Dorsolateral prefrontal cortex (tissue), 122 donors: ENCODE measurements at places on chromosomes 6 and 20.

DNA sequence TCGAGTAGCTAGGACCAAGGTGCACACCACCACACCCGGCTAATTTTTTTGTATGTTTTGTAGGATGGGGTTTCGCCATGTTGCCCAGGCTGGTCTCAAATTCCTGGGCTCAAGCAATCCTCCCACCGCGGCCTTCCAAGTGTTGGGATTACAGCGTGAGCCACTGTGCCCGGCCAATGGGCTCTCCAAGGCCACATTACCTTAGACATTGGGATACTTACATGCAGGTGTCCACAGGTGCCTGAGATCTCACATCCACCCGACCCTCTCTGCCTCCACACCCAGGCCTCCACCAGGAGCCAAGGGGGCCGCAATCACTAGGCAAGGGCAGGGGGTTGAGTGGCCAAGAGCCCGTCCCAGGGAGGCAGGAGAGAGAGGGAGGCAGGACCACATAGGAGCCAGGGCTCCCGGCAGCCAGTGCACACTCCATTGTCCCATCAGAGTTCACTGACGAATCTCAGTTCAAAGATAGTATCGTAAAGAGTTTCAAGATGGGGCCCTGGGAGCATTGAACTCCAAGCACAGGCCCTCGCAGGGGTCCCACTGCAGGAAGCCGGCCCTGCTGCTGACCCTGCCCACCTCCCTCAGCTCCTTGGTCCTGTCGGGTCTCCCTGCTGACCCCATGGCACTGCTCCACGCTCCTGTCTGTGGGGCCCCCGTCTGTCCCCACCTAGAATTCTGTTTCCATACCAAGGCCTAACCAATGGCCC, 55.3 kb downstream of the SSR1 start:
- DNase-seq, result no peak

GRCh38 chr6:118683881-118684872, 32.8 kb upstream of the CEP85L start:
- DNase-seq, result no peak

- no peak for DNase-seq
Observed at GRCh38 chr6:87908978-87909811, 138.4 kb upstream of the SPACA1 start.

GRCh38 chr20:14609328-14610221, 272.2 kb upstream of the FLRT3 start:
- no peak for DNase-seq

DNA sequence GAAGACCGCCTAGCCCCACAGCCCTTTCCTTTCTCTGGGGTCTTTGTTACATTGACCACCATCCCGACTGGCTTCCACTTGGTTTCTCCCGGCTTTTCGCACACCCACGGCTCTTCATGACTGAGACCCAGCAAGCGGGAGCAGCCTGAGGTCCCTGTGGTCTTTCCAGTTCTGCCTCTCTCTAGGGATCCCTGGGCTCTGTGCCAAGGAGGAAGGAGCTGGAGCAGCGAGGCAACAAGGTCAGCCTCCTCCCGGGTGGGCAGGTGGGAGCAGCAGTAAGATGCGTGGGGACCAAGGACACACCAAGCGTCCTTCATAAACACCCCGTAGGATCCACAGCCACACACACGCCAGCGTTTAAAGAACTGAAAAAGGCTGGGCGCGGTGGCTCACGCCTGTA, 29.6 kb upstream of the MRGBP start:
- DNase-seq, result no peak

- peak; percentile 37 for DNase-seq
Observed at GRCh38 chr20:62019881-62020492, 45.7 kb downstream of the TAF4 start.

- DNase-seq, result no peak
Observed at GRCh38 chr20:11193241-11193640, 519.4 kb upstream of the JAG1 start.

DNA sequence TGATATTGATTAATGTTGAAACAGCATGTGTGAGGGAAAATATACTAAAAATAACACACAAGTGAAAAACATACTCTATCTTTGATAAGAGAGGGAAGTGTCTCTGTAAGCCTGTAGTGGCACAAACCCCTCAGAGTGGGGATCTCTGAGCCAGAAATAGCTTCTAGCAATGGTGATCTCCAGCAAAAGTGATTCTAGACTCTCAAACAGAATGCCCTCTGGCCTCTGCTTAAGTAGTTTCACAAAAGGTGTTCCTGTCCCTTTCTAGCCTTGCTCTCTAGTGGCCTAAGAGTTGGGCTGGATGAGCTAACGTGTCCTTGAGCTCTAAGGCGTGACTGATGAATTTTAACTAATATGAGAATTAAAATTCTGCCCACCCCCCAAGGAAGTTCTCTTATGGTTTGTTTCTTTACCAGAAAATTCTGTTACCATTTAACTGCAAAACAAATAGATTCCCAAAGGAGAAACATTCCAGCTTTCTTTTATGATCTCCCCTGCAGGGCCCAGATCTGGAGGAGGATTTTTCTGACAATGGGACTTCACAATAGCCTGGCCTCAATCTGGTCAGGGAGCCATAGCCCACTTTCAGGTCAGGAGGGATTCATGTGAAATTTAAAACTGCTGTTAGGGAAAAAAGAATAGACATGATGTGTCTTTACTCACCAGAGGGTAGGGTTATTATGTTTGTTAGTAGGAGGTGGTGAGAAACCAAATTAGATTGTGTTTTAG, 182.5 kb upstream of the LAMP5 start:
- DNase-seq, result no peak

GRCh38 chr20:59412875-59413284, 112.5 kb downstream of the EDN3 start:
- no peak for DNase-seq

GRCh38 chr20:16392346-16392745, 180.9 kb downstream of the KIF16B start:
- DNase-seq, result no peak

- DNase-seq, result no peak
Observed at GRCh38 chr6:10463491-10464481, 48.9 kb upstream of the TFAP2A start.

GRCh38 chr20:22673467-22673866, 89.1 kb upstream of the FOXA2 start:
- no peak for DNase-seq

DNA sequence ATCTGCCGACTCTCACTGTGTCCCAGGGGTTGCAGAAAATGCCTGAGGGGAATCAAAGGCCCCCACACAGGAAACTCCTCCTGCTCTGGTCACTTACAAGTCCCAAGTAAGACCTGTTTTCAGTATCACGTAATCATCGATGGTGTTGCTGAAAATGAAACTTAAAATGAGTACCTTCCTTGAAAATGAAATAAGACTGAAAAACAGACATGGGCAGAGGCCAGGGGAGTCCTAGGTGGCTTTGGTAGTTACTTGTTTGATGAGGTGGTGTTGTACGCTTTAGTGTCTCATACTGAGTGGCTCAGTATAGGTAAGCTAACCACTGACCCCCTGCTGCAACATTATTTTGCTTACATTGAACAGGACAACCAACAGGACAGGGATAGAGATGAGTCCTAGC, 43.0 kb upstream of the SYNCRIP start:
- no peak for DNase-seq

- DNase-seq, result no peak
Observed at GRCh38 chr6:53124131-53124800, 24.4 kb downstream of the GCM1 start.

DNA sequence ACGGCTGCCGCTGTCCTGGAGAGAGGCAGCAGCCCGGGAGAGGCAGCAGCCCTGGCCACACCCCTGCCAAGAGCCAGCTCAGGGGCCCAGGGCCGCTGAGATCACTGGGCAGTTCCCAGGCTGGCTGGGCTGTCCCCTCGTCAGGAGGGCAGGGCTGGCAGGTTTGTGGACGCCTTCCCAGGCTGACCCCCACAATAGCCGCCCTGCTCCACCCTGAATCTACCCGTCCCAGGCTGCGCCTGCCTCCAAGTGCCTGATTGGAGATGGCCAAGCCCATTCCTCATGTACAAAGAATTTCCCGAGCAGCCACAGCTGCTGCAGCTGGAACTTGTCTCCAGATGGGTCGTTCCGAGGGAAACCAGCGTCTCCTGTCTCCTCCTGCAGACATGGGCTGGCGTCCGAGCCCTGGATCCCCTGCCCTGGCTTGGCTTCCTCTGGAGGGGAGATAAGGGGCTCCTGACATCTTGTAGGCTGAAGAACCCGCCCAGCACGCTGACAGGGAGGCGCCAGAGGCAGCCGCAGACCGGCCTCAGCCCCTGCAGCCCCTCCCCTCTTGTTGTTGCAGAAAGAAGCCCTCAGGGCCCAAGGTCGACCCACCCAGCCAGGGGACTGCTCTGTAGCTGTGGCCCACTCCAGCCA, 9.4 kb upstream of the GATA5 start:
- DNase-seq, result no peak

DNA sequence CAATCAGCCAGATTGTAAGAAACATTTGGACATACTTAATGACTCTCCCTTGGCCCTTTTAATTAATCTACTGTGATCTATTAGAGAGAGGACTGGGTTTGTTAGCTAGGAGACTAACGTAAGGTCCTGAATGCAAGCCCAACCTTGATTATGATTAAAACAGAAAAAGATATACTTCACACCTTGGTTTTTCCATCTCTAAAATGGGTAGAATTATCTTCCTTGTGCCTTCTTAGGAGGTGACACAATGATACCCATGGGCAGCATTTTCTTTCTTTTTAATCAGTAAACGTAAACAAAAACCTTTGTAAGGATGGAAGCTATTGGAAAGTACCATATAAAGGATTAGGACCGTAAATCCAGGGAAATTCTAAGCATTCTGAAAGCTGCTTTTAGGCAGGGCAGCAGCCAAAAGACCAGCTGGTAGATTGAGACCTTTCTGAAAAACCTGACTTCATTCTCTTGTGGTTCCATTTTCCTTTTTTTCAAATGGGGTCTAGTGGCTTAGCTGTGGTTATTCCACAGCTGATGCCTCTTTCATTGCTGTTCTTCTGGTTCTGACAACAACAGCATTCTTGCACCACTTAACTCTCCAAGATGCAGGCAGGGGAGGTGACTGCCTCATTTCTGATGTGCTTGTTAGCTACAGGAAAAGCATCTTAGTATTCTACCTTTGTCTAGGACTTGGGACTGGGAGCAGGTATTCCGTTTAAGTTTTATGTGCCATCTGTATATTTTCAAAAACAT, 27.4 kb downstream of the RREB1 start:
- no peak for DNase-seq

GRCh38 chr20:52614051-52614863, 357.9 kb upstream of the TSHZ2 start:
- no peak for DNase-seq

GRCh38 chr6:25504661-25505060, 147.4 kb upstream of the SCGN start:
- DNase-seq, result no peak

DNA sequence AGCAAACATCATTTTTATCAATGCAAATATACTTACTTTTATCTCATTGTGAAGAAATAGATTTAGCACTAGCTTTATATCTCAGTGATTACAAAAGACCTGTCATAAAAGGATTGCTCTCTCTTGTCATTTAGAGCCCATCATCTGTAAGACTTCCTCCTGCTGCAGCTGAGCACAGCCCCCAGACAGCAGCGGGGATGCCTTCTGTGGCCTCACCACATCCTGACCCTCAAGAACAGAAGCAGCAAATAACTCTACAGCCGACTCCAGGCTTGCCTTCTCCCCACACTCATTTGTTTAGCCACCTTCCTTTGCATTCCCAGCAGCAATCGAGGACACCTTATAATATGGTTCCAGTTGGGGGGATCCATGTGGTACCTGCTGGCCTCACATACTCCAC, 127.0 kb upstream of the EDN1 start:
- DNase-seq, result no peak

- no peak for DNase-seq
Observed at GRCh38 chr6:94099072-94099471, 679.7 kb upstream of the EPHA7 start.

GRCh38 chr6:111418971-111419693, 63.9 kb downstream of the REV3L start:
- DNase-seq, result no peak

DNA sequence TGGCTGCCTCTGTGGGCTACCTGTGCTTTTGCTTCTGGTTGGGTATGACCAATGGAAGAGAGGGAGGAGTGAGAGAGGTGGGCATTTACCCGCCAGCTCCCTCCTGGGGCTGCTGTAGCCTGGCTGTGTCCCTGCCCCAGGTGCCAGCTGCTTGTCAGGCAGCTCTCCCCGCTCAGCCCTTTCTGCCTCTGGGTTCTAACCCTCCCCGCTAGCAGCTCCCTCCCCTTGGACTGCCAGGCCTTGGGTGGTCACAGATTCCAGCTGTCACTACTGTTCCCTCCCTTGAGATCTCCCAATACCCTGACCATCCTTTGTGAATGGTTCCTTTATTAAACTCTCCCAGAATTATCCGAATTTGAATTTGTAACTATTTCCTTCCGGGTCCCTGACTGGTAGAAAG, 95.5 kb upstream of the RNF24 start:
- DNase-seq, result no peak

GRCh38 chr6:144345451-144345850, 60.3 kb downstream of the UTRN start:
- DNase-seq, result no peak
